ENCODE measurements at places on chromosomes 1 and 21. TPM values are rescaled to one million over a fixed set of nuclear protein-coding genes. Genes with fewer than 3 reads are reported as not detected.

DNA sequence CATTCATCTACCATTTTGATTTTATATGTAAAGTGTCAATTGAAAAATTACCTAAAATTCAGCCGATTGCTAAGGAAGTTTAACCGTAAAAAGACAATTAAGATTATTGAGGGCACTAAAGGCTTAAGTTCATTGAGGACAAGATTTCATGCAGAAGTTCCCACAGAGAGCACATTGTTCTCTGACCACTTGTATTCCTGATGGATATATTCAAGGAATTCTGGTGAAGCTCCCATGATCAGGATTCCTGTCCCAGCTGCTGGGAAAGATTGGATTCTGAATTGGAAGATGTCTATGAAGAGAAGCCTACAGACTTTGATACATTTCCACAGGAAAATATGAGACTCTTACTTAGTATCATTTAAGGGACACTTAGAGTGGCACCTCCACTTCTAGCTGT, 209.2 kb upstream of the KCTD3 start:
- no peak for DNase-seq

C1orf115 gene
- 1.2 TPM for total RNA-seq

DNA sequence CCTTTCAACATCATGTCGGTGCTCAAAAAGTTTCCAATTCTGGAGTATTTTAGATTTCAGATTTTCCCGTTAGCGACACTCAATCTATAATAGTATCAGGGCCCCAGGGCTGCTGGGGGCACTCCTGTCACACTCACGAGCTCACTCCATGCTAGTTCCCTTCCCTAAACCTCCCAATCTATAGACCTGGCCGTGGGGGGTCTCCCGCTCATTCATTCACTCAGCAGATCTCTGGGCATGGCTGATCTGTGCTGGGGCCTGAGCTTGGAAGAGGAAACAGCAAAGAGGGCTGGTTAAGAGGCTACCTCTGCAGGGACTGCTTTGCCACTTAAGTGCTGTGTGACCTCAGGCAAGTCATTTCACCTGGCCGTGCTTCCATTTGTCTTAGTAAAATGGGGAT, 46.8 kb upstream of the LAPTM5 start:
- DNase-seq, result no peak

GRCh38 chr1:245590726-245591125, 435.9 kb downstream of the KIF26B start:
- no peak for DNase-seq

DNA sequence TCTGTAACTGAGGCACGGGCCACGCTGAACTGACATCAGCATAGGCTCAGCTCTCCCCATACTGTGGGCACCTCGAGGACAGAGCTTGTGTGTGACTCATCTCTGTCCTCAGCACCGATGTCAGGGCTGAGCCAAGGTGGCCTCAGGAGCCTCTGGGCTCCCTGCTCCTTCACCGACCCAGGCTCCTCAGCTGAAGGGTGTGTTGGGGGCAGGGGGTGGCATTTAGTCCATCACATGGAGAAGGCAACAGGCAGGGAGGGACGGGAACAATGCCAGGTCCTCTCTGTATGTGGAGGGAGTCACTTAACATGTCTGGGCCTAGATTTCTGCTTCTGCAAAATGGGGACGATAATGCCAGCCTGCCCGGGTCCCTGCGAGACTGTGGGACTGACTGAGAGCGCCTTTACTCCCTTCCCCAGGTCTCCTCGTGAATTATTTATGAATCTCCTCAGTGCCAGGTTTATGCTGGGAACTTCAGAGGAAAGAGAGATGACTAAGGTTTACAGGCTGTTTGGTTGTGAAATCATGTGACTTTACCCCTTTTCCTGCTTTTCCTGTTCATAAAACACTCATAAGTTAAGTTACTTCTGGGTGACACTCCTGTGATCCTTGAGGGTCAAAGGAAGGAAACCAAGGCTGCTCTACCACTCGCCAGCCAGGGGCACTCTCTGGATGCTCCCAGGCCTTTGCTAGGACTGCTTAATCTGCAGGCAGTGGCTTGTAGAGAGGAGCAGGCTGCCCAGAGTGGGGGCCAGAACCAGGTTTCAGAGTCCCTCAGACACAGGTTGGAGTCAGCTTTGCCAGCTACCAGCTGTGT, 16.2 kb downstream of the TTC39A start:
- DNase-seq, result peak; percentile 71

DNA sequence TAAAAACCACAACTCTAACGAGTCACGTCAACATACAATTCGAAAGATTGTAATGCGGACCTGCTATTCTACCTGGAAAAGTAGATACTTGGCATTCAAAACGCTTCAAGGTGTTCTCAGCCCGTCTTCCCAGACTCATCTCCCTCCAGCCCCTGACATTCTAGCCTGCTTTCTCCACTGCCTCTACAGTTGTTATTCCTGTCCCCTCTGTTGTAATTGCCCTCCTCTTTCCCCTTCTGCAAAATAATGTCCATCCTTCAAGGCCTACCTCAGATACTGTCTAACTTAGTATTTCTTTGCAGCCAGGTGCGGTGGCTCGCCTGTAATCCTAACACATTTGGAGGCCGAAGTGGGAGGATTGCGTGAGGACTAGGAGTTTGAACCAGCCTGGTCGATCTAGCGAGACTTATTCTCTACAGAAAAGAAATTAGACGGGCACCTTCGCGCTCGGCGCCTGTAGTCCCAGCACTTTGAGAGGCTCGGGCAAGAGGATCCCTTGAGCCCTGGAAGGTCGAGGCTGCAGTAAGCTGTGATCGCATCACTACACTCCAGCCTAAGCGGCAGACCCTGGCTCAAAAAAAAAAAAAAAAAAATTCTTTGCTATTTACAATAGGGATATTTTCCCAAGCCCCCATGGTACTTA, 756 bp upstream of the RBM34 start:
- DNase-seq, result no peak

TNNT2 gene
- total RNA-seq, result 0.45 TPM

DNA sequence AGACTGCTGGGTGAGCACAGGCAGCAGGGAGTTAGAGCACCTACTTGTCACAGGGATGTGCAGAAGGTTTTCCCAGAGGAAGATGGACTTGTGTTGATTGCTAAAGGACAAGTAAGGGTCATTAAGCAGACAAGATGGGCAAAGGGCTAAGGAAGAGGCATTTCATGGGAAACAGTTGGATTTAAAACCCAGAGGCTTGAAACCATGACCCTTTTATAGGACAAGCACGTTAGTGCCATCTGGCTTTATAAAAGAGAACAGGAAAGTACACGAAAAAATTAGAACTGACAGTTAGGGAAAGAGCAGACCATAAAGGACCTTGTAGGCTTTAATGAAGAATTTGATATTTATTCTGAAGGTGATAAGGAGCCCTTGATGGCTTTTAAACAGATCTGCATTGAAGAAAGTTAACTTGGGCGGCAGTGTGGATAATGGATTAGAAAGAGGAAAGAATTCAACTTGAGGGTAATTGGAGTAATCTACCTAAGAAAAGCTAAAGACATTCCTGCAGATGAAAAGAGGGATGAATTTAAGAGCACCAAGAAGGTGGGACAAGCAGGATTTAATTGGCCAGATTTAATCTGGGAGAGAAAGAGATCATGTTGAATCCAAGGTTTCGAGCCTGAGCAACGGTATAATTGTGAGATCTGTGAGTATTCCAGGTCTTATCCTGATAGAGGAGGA, 68.6 kb downstream of the ZC3H11B start:
- DNase-seq, result no peak

DNA sequence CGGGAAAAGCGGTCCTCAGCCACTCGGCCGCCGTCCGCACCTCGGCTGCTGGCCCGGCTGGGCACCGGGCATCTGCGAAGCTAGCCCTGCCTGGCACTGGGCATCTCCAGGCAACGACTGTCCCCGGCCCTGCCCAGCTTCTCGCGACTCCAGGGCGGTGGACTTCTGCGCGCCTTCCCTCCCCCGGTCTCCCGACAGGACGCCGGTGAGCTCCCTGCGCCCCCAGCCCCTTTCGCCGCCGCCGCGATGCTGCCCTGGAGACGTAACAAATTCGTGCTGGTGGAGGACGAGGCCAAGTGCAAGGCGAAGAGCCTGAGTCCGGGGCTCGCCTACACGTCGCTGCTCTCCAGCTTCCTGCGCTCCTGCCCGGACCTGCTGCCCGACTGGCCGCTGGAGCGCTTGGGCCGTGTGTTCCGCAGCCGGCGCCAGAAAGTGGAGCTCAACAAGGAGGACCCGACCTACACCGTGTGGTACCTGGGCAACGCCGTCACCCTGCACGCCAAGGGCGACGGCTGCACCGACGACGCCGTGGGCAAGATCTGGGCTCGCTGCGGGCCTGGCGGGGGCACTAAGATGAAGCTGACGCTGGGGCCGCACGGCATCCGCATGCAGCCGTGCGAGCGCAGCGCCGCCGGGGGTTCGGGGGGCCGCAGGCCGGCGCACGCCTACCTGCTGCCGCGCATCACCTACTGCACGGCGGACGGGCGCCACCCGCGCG, 514 bp downstream of the FAM43B start:
- DNase-seq, result no peak

CCDC30 gene
- 1.8 TPM for total RNA-seq

DNA sequence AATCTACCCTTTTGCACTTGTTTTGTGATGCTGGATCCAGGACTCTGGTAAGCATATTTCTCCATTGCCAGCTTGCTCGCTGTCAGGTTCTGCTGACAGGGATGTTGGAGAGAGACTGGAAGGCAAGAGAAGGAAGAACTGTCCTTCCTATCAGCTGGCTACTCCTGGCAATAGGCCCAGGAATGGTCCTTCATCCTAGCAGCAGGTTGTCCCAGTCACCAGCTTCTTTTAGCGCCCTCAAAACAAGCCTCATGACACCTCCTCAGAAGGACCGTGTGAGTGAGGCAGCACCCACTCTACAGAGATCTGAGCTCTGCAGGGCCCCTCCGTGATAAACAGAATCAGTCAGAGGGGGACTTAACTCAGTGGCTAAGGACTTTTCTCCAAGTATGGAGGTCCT, 33.1 kb upstream of the SLAMF9 start:
- DNase-seq, result no peak

DNA sequence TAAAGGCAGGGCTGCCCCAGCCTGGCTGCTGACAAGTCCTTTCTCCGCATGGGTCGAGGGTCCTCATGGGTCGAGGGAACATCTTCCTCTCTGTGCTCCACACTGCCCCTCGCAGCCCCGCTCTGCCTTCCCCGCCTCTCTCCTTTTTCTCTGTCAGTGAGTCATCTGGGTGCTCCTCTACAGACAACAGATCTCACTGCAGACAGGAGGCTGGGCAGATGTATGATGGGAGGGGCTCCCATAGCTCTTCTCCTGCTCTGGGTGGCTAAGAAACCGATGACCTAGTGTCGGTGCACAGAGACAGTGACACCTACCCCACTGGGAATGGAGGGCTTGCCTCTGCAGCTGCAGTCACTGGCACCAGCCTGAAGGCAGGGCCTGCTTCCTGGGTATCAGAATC, 5.5 kb downstream of the KCNA10 start:
- DNase-seq, result peak; percentile 31

- DNase-seq, result peak; percentile 72
Measured at GRCh38 chr1:46735708-46736324, 16.9 kb upstream of the EFCAB14 start.

GRCh38 chr1:170674239-170674638, 10.3 kb downstream of the PRRX1 start:
- DNase-seq, result no peak

FALEC gene
- 0.55 TPM for total RNA-seq

CA14 gene
- not detected for total RNA-seq

C1orf159 gene
- total RNA-seq, result 10.0 TPM

GRCh38 chr1:94713472-94714141, 106.5 kb upstream of the SLC44A3 start:
- peak; percentile 97 for DNase-seq

DNA sequence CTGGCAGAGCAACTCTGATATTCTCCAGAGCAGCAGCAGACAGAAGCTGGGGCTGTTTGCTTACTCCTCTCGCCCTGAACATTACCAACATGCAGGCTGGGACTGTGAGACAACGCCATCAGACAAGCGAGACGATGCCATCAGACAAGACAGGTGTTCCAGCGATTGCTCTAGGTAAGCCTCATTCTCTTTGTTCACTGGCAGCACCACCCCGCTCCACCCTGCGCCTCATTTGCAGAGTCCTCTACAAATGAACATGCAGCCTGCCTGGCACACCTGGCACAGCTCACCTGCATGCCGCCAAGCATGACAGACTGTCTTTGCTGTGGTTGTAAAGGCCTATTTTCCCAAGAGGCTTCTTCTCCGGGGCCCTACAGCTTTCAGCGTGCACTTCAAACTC, 346.2 kb downstream of the SMYD3 start:
- no peak for DNase-seq

GRCh38 chr21:41124641-41125201, 43.2 kb upstream of the BACE2 start:
- DNase-seq, result no peak

DNA sequence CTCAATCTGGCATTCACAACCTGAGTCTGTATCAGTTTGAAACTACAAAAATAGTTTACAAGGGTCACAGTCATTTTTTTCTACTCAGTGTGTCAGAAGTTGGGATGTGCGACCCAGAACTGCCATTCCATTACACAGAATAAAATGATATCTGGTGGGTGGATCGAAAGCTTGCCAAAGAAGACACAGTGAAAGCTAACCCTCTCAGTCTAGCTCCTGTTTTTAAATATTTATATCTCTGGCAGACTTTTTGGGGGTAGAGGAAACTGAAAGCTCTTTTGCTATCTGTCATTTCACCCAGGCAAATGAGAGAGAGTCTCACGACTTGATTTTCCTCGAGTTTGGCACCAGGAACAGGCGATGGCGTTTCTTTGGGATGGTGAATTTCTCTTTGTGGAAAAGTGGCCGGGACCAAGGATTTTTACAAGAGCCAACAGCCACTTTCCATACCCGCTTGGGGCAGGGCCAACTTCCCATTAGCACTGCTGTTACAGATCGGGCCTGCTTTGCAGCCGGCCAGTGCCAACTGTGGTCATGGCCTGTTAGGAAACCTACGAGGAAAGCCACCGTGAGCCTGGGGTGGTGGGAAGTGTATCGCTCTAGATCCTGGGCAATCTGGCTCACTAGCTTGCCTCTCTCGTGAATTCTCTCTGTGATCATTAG, 185.5 kb upstream of the NFIA start:
- DNase-seq, result no peak

RALGPS2 gene
- total RNA-seq, result 16.5 TPM

GRCh38 chr1:230894664-230895063, 26.3 kb upstream of the C1orf198 start:
- DNase-seq, result no peak

DNA sequence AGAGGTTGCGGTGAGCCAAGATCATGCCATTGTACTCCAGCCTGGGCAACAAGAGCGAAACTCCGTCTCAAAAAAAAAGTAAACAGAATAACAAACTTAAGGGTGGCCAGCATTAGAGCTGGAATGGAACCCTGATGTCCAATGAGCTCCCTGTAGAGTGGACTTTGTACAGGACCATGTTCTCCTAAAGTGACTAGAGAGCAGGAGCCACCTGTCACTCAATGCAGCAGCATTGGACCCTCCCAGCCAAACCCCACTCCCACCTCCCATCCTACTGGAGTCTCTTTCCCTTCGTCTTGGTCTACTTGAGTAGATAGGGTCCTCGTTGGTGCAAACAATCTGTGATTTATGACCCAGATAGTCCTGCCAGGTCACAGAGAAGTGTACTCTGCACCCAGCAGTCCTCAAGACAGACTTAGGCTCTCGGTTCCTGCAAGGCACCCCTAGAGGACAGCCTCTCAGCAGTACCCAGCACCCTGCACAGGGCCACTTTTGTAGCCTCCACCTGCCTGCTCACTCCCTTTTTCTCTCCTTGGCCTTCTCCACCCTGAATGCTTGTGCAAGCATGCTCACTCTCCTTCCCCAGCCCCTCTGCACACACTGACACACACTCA, 69.2 kb upstream of the ZNF281 start:
- no peak for DNase-seq

GRCh38 chr1:94332952-94333351, 85.2 kb upstream of the ABCD3 start:
- DNase-seq, result peak; percentile 59

MEX3A gene
- 11.2 TPM for total RNA-seq

GRCh38 chr1:39525366-39526165, 34.1 kb downstream of the BMP8A start:
- DNase-seq, result no peak

MNDA gene
- not detected for total RNA-seq
